ENCODE measurements at places on chromosomes 1 and 21.

DNA sequence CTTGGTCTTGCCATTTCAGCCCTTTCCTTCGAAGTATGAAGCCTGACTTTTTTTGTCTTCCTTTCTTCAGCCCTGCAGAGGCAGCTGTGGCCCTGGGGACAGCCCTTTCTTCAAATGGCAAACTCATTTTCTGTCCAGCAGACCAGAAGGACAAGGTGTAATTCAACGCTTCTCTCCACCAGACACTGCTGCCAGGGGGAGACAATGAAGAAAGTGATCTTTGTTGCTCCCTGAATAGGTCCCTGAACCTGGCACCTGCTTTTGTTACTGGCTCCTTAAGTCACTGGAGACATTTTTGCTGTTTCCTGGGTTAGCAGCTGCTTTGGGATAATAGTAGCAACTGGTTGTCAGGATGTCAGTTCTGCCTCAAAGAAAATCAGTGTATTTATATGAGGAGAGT lies 50.8 kb upstream of the MACF1 start:
- DNase-seq, result no peak

GRCh38 chr1:211336775-211337174 lies 10.1 kb downstream of the TRAF5 start:
- DNase-seq, result no peak

DNA sequence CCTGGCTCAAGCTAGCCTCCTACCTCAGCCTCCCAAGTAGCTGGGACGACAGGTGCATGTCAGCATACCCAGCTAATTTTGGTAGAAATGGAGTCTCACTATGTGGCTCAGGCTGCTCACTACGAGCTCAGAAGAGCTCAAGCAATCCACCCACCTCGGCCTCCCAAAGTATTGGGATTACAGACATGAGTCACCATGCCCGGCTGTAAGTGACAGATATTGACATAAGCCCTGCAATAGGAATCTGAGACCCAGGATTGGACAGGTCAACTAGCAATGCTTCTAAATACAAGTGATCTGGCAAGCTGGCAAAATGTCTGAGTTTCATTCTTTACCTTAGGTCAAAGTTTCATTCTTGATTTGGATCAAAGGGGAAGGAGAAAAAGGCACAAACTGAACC lies 40.5 kb upstream of the H6PD start:
- DNase-seq, result no peak

GRCh38 chr1:35883635-35884101 lies 659 bp downstream of the AGO1 start:
- DNase-seq, result no peak

DNA sequence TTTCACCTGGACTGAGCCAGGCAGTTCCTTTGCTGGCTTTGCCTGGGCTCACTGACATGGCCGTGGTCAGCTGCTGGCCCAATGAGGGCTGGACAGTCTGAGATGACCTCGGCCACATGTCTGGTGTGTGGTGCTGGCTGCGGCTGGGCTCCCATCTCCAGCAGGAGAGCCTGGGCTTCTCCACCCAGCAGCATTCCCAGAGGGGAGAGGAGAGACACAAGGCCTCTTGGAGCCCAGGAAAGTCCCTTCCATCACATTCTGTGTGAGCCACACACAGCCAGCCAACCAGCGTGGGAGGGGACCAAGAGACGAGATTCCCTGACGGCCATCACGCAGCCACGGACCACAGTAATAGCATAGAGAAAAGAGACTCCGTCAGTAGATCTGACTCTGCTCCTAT lies 21.1 kb upstream of the SUMO3 start:
- no peak for DNase-seq

GRCh38 chr1:222106377-222106776 lies 364.5 kb upstream of the DUSP10 start:
- no peak for DNase-seq

DNA sequence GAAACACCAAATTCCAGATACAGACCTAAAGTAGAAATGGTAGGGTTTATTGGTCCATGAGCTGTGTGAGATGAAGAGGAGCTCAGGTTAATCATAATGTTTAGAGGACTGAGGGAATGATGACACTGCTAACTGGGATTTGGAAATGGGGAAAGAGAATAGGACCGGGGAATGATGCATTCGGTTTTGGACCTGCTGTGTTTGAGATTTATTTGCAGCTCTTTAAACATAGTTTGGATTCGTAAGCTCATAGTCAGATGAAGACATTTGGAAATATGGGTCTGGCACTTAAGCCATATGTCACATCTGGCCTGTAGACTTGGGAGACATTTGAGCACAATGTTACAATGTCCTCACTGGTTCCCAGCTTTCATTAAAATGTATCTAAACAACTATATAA lies 127.9 kb upstream of the DUSP10 start:
- no peak for DNase-seq

DNA sequence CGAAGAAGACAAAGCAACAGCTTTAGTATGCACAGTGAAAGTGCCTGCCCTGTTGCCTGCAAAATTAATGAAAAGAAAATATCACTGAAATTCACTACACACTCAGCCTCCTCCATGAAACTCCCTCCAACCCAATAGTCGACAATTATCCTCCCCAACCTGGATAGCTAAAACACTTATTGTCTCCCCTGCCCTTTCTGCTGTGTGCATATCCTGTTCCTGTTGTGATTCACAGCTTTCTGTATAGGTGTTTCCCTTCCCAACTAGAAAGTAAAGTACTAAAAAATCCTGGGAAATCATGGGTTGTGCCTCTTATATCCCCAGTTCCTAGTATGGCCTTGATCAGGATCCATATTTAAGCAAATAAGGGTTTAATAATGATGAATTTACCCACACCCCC lies 412.1 kb downstream of the LTN1 start:
- no peak for DNase-seq

DNA sequence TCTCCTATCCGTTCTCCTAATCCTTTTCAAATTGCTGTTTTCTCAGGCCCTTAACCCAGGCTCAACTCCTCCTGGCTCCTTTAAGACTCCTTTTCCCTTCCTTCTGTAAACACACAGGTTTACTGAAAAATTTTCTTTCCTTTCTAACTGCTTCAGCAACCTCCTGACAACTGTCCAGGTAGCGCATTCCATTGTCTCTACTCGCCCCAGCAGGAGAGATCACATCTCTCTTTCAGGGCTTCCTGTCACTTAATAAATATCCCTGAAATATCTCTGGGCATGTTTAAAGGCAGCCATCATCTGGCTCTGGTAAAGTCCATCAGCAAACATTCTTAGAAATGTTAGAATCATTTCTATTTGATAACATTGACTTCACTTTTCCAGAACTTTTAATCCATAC lies 211.2 kb upstream of the PTBP2 start:
- no peak for DNase-seq
